ENCODE measurements at places on chromosomes 11 and 22.

DNA sequence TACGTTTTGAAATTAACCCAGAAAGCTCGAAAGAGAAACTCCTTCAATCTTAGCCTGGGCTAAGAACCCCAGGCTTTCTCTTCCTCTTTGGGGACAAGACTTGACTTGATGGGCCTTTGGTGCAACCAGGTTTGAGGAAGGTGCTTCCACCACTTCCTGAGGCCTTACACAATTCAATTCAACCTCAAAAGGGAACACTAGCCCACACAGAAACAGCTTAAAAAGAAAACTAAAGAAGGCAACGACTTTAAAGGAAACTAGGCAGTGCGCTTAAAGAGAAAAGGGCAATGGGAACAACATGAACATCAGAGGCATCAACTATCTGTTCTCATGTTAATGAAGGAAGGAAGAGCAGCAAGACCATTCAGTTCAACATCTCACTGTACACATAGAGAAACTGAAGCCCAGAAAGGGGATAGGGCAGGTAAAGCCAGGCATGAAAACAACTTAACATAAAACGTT lies 24.8 kb downstream of the PAK1 start:
- no peak for DNase-seq

GRCh38 chr11:26865703-26866102 lies 128.2 kb upstream of the FIBIN start:
- no peak for DNase-seq

DNA sequence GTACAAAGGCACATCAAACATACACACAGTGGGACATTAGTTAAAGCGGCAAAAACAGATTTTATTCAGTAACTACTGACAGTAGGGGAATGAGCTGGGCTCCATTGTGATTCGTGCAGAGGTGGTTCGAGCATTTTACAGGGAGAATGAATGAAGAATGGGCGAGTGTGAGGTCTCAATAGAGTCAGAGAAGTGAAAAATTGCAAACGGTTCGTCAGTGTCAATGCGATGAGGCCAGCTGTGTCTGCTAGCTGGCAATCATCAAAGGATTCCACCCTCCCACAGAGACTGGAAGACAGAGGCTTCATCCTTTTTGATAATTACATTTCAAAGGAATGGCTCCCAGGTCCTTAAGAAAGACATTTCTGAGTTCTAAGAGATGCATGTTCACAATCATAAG lies 17.4 kb downstream of the OR4D9 start:
- no peak for DNase-seq

DNA sequence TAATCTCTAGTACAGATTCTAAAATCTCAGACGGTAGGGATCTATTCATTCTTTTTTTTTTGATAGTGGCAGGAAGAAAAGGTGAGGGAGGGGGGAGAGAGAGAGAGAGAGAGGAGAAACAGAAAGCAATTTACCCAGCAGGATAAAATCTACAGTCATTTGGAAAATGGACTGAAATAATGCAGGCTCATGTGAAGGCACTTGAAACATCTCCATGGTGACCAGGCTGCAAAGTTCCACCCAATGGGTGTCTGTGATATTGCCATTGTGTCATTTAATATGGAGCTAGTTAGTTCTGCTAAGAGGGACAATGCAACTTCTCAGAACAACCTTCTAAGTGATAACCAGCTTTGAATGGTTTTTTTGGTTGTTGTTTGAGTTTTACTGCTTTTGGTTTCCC lies 165.2 kb upstream of the RAG2 start:
- DNase-seq, result no peak

DNA sequence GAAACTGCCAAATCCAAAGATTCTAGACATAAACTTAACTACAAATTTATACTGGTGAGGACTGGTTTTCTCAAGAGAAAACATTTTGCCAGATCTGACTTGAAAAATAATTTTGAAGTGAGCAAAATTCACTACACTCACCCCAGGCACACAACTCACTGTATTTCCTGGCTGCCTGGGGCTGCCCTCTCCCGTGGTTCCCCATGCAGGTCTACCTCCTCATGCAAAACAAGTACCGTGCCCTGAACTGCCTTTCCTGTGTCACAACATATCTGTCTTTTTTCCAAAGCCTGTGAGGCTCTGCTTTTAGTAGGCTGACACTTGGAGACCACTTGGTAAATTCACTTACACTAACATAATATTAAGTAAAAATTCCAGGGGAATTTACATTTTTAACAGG lies 76.4 kb downstream of the LIF start:
- no peak for DNase-seq

- DNase-seq, result no peak
Observed at GRCh38 chr22:46178755-46179505, 28.6 kb downstream of the PPARA start.

- no peak for DNase-seq
Observed at GRCh38 chr22:19448076-19448607, 631 bp upstream of the C22orf39 start.

DNA sequence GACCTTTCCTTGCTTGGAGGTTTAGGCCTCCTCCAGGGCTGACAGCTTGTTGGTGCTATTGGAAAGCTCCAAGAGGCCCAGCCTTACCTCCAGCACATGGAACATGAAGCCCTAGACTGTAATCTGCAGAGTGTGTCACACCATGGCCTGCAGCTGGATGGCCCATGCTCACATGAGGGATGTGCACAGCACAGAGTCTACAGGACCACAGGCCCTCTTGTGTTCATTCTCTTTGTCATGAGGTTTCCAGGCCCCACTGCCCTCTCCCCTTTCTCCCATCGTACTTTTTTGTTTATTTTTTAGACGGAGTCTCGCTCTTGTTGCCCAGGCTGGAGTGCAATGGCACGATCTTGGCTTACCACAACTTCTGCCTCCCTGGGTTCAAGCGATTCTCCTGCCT lies 10.0 kb downstream of the FADS1 start:
- DNase-seq, result no peak

GRCh38 chr22:39943337-39943736 lies 16.9 kb upstream of the TMA7B start:
- DNase-seq, result no peak

DNA sequence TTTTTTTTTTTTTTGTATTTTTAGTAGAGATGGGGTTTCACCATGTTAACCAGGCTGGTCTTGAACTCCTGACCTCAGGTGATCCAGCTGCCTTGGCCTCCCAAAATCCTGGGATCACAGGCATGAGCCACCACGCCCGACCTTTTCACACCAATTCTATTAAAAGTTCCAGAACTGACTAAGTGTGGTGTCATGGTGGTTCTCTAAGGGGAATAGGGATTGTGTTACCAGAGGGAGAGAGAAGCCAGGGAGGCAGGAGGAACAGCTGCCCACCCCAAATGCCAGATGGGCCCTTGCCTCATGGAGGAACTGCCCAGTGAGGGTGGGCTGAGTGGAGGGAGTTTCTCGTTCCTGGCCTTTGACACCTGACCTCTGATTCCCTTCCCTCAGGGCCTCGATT lies 5.9 kb downstream of the RPS6KA4 start:
- DNase-seq, result no peak

DNA sequence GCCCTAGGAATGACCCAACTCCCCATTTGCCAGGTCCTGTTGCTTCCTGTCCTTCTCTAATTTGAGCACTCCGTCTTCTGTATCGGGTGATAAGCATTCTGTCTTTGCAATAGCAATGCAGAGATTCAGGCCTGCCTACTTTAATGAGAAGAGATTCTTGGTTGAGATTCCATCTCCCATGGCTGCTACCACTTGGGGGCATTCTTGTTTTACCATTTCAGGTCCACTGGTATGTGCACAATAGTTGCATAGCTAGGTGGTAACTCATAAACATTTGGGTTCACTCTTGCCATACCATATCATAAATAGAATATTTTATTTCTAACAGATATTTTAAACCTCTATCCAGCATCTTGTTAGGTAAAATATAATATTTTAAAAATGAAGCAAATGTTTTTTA lies 34.4 kb upstream of the CALCB start:
- DNase-seq, result no peak

Measured in cortex of kidney (tissue), 1 donor.